ENCODE measurements at places on chromosomes 7 and 10.

- DNase-seq: no peak
Measured at GRCh38 chr7:76054123-76055120, 6.5 kb downstream of the MDH2 start.

- DNase-seq: peak; percentile 53
Measured at GRCh38 chr10:79050896-79051555, 17.7 kb upstream of the ZMIZ1 start.

- peak; percentile 5 for DNase-seq
Measured at GRCh38 chr10:15236340-15236739, 67.8 kb upstream of the NMT2 start.

DNA sequence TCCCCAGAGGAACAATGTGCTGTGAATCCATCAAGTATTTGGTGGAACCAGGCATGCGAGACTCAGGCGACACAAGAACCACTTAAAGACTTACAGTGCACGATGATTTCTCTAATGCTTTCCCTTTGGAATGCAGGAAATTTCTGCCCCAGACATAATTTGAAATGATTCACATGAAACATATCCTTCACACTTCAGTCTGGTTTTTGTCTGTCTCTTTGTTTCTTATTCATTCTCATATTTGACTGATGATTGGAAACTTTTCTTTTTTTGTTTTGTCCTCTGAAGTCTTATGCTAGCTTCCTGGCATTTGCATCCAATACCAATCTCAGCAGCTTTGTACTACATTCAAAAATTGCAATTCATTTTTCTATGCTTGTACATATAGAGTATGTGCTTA lies 502.8 kb downstream of the PHTF2 start:
- DNase-seq: no peak

- peak; percentile 94 for DNase-seq
Measured at GRCh38 chr10:86376852-86377796, 10.5 kb upstream of the GRID1 start.

DNA sequence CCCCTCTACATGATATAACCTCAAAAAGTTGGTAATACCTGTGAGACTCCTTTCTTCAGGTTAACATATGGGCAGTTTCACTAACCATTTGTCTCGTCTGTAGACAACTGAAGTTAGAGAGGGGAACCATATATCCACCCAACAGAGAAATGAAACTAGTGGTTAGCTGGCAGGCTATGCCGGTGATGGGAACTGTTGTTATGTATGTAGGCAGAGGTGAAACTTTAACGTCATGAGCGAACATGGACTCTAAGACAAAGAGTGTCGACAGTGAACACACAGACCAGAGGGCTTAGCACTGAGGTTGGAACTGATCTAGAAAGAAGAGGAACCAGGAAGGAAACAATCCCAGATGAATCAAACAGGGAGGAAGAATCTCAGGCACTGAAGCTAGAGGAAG lies 112.4 kb downstream of the ELMO1 start:
- DNase-seq: peak; percentile 72
